ENCODE measurements at places on chromosomes 3 and 15.

DNA sequence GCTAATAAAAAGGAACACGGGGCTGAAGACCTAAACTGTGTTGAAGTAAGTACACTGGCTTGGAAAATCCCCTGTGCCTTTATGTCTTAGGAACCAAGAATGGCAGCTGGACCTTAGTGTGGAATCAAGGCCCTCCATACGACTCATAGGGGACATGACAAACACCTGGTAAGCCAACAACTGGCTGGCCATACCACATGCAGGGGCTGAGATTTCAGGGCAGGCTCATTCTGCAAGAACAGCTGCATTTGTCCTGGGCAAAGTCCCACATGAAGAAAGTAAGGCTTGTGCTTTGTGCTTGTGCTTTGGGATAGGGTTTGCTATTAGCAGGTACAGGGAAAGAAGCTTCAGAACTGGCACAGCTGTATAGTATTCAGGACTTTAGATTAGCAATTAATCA, 18.0 kb downstream of the ETV5 start:
- DNase-seq = no peak

- DNase-seq = no peak
Measured at GRCh38 chr15:95629503-95630168, 700.9 kb upstream of the NR2F2 start.

- DNase-seq = no peak
Measured at GRCh38 chr15:93491291-93491690, 402.3 kb upstream of the RGMA start.

- peak; percentile 84 for DNase-seq
Measured at GRCh38 chr15:50907601-50908208, 778 bp upstream of the AP4E1 start.

DNA sequence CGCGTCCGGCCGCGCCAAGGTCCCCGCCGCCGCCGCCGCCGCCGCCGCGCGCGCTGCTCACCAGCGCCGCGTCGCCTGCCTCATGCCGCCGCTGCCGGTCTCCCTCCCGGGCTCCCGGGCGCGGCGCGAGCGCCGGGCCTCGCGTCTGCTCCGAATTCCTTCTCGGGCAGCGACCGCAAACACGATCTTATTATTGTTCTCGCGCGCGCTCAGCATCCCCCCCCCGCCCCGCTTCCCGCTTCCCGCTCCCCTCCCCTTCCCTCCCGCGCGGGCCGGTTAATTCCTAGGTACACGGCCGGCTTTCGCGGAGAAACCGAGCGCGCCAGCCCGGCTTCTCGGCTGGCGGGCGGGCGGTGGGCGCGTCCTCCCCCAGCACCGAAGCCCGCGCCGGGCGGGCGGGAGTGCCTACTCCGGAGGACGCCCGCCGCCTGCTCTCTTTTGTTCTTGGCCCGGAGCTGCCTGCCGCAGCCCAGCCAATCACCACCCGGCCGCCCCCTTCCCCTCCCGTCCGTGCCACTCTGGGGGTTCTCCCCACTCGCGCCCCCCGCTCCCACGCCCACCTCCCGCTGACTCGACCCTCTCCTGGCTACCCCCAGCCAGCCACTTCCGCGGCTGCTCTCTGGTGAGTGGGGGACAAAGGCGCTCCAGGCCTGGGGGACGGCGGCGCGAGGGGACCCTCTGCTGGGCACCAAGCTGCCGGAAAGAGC, at the start of gene HDGFL3:
Gene HDGFL3, minus strand, starts transcription at position 164 of the 707 bp plus-strand sequence. CDS start 409 bp downstream, outside the sequence.
- peak; percentile 83 for DNase-seq

GRCh38 chr3:135966962-135967274, 1.4 kb downstream of the PPP2R3A start:
- DNase-seq = no peak

DNA sequence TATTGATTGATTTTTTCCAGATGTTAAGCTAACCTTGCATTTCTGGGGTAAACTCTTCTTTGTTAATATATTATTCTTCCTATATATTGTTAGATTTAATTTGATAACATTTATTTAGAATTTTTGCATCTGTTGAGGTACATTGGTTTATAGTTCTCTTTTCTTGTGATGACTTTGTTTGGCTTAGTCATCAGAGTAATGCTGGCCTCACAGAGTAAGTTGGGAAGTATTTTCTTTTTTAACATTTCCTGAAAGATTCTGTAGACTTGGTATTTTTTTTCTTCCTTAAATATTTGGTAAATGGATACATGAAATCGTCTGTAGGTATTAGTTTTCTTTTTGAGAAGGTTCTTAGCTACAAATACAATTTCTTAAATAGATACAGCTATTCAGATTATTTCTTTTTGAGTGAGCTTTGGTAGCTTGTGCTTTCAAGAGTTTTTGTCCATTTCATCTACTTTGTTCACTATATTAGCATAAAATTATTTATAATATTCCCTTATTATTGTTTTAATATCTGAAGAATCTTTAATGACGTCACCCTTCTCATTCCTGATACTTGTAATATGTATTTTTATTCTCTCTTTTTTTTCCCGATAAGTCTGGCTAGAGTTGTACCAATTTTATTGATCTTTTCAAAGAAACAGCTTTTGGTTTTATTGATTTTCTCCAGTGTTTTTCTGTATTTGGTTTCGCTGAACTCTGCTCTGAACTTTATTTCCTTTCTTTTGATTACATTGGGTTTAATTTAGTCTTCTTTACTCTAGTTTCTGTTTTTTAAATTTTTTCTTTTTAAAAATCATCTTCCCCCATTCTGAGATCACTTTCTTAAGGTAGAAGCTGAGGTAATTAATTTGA, 6.5 kb upstream of the HPS3 start:
- no peak for DNase-seq

DNA sequence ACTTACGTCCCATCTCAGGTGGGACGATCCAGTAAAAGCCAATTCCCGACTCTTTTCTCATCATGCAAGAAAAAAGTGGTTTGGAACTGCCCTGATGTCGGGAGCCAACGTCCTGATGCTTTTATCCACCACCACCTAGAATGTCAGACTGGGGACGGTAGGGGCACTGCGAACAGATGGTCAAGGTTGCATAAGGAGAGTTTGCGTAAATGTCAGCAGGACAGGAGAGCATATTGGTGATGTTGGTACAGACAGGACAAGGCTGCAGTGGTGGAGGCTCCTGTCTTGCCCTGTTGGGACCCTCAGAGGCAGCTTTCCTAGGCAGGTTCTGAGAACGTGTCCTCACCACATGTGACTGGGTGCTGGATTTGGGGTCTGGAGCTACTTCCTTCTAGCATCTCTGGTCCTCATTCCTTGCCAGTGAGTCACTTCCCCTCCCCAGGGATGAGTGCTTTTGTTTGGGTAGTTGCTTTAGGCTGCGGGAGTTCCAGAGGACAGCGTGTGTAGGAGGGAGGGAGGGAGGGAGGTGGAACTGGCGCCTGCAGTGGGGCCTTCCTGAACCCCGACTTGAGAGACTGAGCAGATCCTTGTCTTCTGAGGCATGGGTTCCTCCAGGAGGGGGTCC, 21.0 kb downstream of the THSD4 start:
- no peak for DNase-seq

GRCh38 chr3:184716622-184717398, 4.9 kb upstream of the MAGEF1 start:
- DNase-seq = no peak

GRCh38 chr15:45606413-45606812, 19.2 kb downstream of the BLOC1S6 start:
- DNase-seq = no peak

DNA sequence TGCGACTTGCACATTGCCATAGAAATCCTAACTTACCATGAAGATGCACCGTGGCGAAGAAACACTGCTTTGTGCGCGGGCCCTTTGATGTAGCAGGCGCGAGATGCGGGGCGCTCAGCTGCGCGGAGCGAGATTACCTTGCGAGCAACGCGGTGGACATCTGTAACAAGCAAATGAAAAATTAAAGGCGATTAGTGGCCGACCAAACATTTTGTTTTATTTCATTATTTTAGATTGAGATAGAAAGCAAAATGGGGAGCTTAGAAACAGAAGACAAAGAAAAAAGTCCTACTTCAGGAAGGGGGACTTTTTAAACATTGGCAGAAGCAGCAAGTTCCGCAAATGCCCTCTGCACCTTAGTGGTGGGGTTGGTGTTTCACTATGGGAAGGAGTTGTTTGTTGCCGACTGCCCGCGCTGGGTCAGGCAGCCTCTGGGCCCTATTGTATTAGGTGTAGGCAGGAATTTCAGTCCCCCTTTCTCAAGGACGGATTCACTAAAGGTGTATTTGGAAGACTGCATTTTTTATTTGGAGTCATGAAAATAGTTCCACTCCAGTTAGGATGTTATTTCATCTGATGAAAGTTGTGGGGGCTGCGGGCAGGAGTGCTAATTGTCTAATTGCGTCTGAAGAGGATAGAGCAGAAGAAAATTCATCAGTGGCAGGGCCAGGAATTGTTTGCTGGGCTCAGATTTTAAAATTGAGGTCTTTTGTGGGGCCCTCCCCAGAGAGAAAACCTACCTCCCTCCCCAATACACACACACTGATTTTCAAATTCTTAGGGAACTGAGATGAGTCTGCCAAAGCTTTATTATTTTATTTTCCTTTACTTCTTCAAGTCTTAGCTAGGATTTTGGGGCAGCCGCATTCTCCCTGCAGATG, 17.4 kb downstream of the ZIC4 start:
- DNase-seq = no peak

DNA sequence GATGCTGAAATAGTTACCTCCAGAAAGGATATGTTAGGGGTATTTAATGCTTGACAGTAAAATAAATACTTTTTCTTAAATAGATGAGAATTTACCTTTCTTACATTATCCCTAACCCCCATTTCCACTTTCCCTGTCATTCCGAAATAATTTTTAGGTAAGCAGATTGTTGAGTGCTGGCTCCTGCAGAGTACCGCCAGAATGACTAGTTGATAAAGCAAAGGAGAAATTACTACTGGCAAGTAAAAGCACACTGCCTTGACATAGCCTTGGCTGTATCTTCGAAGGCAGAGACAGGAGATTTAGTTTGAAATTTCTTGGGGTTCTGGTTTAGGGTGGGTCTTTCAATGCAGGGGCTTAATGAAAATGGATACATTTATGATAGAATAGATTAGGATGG, 40.8 kb downstream of the LRRC49 start:
- DNase-seq = no peak

GRCh38 chr3:184811034-184811433, 932 bp upstream of the VPS8 start:
- peak; percentile 71 for DNase-seq

DNA sequence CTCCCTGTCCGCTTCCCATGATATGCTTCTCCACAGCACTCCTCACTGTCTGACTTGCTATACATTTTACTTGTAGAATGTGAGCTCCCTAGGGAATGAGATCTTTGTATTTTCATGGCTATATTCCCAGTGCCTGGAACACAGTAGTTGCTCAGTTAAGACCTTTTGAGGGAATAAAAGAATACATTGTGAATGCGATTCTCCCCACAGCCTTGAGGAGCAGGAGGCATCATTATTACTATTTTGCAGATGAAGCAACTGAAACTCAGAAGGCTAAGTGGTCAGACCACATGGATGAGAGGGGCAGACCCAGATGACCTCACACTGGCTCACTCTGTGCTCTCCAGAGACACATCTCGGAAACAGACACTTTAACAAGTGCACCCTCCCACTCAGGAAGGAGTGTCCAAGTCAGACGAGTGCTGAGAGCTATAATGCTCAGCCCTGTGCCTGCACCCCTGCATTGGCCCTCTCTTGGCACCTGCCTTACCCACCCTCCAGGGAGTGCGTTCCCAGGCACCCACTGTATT, 46.8 kb downstream of the SST start:
- no peak for DNase-seq

GRCh38 chr3:17183951-17184550, 299.3 kb downstream of the PLCL2 start:
- DNase-seq = no peak

- no peak for DNase-seq
Measured at GRCh38 chr15:85826756-85827515, 32.2 kb upstream of the KLHL25 start.

DNA sequence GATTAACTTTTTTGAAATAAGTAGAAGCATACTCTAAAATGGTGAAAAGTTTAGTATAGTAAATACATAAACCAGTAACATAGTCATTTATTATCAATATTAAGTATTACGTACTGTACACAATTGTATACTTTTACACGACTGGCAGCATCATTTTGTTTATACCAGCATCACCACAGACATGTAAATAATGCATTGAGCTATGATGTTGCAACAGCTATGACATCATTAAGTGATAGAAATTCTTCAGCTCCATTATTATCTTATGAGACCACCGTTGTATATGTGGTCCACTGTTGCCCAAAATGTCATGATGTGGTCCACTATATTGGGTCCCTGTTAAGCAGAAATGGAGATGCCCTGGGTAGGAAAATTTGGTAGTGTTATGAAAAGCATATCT, 51.3 kb downstream of the DRD3 start:
- DNase-seq = no peak

- no peak for DNase-seq
Measured at GRCh38 chr3:128573160-128573559, 77.5 kb downstream of the RPN1 start.

GRCh38 chr15:43150191-43150929, 17.0 kb downstream of the TMEM62 start:
- DNase-seq = no peak

GRCh38 chr3:58026598-58026997, 18.4 kb downstream of the FLNB start:
- no peak for DNase-seq

- peak; percentile 90 for DNase-seq
Measured at GRCh38 chr3:115819785-115820384, 196.6 kb downstream of the GAP43 start.

- DNase-seq = no peak
Measured at GRCh38 chr3:150035301-150035779, 64.6 kb upstream of the PFN2 start.

- DNase-seq = peak; percentile 77
Measured at GRCh38 chr3:123067689-123068600, 1.1 kb downstream of the PDIA5 start.

DNA sequence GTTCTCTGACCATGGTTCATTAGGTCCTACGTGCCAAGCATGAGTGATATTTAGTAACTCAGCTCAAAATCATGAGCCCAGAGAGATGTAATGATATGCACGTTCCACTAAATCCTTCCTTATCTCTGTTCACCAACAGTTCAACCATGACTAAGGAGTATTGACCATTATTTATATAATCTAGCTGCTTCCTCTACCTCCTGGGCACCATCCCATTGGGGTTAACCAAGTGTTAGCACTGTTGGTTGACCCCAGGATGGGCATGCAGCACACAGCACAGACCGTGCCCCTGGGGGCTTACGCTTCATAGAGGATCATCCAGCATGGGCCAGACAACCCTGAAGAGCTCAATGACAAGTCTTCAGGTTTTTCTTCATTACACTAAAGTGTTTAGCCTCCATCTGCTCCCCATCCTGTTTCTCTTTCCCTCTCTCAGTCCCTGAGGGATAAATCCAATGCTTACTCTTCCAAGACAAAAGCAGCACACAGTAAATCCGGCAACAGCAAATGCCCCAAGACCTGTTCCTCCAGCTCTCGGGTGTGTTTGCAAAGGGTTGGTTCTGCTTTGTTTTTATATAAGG, 10.4 kb downstream of the FAM174B start:
- no peak for DNase-seq
